CD4-positive, alpha-beta T cell (primary cell): ENCODE measurements at places on chromosomes 11 and 22.

GRCh38 chr22:38953577-38954413, 3.6 kb upstream of the APOBEC3A start:
- no peak for DNase-seq

GRCh38 chr11:126545057-126545555, 189.6 kb downstream of the ST3GAL4 start:
- no peak for DNase-seq

- no peak for DNase-seq
Measured at GRCh38 chr11:17256512-17256911, 20.0 kb upstream of the NUCB2 start.

DNA sequence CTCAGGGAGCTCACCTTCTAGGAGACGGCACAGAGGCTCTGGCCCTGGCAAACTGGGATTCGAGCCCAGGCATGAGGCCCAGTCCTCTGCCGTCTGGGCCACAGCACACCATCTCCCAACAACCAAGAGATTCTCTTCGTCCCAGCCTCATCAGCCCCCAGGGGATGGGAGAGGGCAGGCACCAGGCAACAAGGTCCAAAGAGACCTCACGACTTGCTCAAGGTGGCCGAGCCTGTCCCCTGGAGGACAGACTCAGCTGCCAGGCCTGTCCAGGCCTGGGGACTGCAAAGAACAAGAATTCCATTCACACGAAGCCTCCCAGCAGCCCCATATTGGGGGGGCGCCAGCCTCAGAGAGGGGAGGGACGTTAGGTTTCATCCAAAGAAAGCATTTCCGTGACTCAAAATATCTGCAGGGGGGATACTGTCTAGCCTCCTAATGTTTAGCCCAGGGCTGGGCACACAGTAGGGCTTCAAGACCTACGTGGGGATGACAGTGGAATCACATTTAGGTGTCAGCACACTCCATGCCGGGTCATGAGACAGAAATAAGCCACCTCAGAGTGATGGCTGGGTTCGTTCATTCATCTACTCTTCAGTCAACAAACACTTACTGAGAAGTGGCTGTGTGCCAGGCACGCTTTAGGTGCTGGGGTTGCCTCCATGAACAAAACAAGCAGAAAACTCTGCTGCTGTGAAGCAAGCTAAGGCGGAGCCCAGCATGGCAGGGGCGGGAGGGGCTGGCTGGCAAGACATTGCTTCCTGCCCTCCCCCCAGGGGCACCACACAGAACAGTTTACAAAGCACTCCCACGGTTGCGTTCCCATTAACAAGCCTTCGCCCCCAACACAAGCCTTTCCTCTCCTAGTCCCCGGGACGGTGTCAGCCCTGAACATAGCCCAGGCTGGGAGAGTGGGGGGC, 1.2 kb downstream of the CARNS1 start:
- DNase-seq: peak; percentile 90

DNA sequence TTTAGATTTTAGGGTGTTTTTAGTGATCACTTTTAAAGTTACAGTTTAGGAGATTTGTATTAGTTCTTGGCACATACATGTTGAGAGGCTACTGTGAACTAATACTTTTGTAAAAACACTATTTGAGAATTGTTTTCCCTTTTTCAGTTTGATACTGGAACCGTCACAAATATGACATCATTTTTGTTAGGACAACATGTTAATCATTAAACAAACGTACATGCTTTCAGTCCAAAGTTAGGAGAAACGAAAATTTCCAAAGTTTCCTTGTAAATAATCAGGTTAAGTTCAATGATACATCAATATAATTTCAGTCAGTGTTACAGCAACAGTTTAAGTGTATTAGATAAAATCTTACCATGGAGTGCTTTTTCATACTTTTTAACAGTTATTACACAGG, 53.1 kb downstream of the SPECC1L start:
- DNase-seq: no peak

GRCh38 chr11:76745561-76746207, 37.5 kb upstream of the TSKU start:
- no peak for DNase-seq

GRCh38 chr11:111282562-111283075, 15.7 kb upstream of the POU2AF3 start:
- no peak for DNase-seq

GRCh38 chr11:129266536-129266935, 74.4 kb upstream of the ARHGAP32 start:
- DNase-seq: no peak

GRCh38 chr11:129530154-129530895, 154.7 kb downstream of the BARX2 start:
- no peak for DNase-seq

GRCh38 chr11:105274631-105275030, 135.1 kb upstream of the CARD18 start:
- DNase-seq: no peak

DNA sequence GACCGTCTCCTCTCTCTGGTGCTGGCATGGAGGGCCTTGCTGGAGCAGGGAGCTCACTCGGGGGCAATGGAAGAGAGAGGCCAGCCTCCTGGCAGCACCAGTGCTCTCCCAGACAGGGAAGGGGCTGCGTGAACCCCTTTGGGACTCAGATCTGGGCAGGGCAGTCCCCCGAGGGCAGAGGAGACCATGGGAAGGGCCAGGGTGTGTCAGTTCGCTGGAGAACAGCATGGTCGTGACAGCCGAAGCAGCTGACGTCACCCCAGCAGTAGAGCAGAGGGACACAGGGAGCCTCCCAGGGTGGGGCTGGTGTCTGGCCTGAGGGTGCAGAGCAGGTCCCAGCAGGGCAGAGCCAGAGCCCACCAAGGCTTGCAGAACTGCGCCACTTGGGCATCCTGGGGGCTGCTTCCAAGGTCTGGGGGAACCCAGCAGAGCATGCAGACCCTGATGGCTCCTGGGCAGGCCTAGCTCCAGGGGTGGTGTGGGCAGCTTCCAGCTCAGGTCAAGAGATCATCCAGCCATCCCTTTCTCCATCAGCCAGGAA, 71.0 kb upstream of the KCNQ1OT1 start:
- DNase-seq: no peak

- no peak for DNase-seq
Measured at GRCh38 chr11:111406091-111406490, 27.0 kb upstream of the POU2AF1 start.

DNA sequence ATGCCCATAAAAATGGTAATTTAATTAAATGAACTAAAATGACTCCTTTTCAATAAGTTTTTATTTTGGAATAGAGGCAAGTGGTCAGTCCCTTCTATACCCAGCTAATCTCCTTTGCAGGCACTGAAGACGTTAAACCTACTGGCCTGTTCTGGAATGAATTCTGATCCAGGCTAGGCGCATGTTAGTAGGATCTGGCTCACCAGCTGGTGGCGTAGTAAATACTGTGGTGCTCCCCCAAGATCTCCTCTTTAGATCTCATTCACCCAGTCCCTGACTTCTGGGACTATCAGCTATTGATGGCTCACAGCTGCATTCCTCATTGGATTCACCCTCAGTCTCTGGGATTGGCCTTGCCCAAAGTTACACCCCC, 173.7 kb upstream of the DDI1 start:
- DNase-seq: no peak

- DNase-seq: peak; percentile 53
Measured at GRCh38 chr11:114348200-114349191, 51.8 kb downstream of the C11orf71 start.

- DNase-seq: no peak
Measured at GRCh38 chr11:44608651-44608990, 43.2 kb downstream of the CD82 start.

GRCh38 chr11:17543574-17544180, 539 bp downstream of the USH1C start:
- no peak for DNase-seq

DNA sequence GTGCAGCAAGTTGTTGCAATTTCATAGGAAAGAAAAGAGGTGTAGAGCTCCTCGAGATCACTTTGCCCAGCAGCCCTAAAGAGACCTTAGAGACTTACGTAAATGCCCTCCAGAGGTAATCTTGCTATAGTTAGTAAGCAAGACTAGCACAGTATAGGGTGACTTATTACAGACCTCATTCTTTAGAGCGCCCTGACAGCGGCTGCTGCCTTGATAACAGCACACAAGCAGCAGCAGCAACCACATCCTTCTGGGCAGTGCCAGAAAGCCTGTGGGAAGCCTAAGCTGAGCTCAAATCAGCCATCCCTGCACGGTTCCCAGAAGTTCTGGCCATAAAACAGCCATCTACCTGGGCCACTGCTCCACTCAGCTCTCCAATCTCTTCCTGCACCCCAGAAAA, 22.6 kb upstream of the OR56B1 start:
- no peak for DNase-seq

DNA sequence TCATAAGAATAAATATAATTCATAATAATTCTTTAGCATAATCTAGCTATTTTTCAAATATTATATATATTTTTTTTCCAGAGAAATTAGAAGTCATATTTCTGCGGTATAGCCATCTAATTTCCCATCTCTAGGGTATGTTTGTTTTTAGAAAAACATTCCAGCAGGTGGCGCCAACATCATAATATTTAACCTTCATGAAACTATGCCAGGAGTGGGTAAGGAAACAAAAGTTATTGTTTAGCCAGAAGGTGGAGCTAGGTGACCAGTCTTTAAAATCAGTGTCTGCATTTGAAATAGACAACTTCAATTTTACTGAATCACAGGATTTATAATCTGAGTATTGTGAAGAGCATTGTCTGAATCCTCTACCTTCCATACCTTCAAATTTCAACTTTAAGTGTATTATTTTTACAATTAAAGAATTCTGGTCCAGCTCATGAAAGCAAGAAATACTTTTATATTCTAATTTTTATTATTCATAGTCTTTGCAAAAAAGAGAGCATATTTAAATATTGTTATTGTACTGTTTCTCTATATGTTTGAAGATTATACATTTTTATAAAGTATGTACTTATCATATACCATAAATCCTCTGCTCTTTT, 15.7 kb upstream of the CCDC179 start:
- peak; percentile 36 for DNase-seq

GRCh38 chr11:830295-831117, 2.2 kb upstream of the CD151 start:
- no peak for DNase-seq

DNA sequence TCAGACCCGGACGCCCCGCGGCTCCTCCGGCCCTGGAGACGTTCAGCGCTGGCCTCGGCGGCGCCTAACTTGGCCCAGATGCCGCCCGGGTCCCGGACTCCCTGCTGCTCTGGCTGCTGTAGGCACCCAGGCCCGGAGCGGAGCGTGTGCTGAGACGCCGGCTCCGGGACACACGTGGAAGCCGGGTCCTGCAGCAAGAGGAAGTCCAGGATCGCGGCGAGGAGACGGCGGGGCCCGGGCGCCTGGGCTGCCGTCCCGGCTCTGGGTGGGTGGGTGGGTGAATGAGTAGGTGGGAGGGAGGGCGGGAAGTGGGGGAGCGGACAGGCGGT, 223 bp downstream of the WT1 start:
- no peak for DNase-seq

- no peak for DNase-seq
Measured at GRCh38 chr22:27032091-27032761, 374.8 kb downstream of the MIAT start.

GRCh38 chr11:31799435-31800397, 11.4 kb downstream of the PAX6 start:
- DNase-seq: no peak

GRCh38 chr11:43712676-43713075, 32.1 kb downstream of the HSD17B12 start:
- DNase-seq: no peak
